ENCODE measurements at places on chromosomes 2 and 18.

DNA sequence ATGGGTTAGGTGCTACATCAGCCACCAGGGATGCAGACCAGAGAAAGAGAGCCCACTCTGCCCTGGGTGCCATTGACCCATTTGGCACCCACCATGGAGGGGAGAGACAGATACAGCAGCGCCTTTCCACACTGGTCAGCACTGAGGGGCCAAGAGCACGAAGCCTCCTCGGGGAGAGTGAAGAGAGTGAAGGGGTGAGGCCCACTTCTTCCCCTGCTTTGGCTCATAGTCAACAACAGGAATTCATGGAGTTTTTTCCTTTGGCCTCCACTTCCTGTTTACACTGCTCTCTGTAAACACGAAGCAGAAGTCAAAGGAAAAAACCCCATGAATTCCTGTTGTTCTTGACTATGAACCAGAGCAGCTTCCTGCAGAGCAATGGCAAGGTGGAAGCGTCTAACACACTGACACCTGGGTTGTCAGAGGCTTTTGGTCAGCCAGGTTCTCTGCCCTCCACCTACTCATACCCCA is 80.0 kb downstream of the CCDC93 start:
- no peak for DNase-seq

DNA sequence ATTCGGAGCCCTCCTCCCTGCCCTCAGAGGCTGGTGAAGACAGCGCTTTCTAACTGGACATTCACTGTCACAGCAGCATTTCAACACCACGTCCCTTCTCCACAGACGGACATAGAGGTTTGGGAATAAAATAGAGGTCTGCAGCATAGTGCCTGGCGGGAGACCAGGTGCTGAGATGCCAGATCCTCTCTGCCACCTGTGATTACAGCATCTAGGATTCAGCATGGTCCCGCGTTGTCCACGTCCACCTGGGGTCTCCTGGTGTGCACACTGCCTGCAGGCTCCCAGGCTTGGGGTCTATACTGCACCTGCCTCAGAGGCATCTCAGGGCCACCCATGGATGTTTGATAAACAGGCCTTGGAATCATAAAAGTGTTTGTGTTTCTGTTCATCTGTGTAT is 175.5 kb downstream of the TMEM18 start:
- DNase-seq = no peak

- no peak for DNase-seq
Measured at GRCh38 chr2:195482010-195482409, 175.0 kb upstream of the SLC39A10 start.

DNA sequence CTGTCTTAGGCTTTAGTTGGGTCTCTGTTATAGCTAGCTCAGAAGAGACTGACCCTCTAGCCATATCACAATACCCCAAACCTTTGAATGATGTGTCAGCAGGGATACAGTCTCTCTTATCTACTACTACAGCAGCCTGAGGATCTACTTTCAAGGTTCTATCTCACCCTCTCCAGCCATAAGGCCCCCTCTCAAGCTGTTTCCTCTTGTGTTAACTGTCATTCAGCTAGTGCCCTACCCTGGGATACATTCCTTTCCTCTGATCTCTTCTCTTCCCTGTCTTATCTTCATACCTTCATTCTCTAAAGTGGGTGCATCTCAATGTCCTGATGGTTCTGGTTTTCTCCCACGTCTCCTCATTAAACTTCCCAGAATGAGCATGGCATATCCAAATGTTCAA is 434.7 kb downstream of the NRXN1 start:
- DNase-seq = no peak

DNA sequence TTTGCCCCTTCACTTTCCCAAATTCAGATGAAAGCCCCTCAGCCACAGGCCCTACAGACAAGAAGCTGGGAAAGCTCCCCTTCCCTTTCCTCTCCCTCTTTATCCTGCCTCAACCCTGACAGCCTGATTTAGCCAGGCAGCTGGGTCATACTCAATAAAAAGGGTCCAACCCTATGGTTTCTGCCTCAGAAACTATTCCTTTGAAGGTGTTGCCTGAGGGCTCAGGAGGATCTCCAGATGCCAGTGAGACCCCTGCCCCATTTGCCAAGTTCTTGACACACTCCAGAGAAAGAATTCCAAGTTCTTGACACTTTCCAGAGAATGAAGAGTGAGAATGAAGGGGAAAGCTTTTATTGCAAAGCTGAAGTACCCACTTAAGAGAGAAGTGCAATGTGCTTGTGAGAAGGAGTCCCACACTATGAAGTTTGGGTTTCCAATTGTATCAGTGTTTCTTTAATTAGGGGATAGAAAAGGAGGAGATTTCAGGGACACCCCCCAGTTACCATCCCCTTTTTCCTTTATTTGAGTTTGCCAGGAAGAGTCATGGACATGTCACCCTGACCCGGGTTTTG is 576.2 kb downstream of the METTL4 start:
- no peak for DNase-seq

DNA sequence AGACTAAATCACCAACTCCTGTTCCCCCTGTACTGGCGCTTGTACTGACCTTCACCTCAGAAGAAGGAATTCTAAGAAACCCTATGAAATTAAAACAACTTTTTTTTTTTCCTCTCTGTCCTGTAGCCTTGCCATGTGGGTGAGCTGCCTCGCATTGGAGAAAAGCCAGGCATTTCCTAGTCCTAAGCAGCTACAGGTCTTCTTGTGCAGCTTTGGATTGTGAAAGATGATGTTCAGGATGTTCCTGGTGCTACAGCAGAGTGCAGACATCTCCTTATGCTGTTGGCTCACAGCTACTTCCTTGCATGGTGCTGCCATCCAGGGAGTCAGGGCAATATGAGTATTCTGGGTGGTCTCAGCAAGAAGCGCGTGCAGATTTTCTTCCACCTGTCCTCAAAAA is 11.9 kb downstream of the PIK3C3 start:
- no peak for DNase-seq

- no peak for DNase-seq
Measured at GRCh38 chr18:58370038-58370580, 258.8 kb downstream of the ALPK2 start.

- peak; percentile 38 for DNase-seq
Measured at GRCh38 chr2:156322051-156322685, 10.4 kb downstream of the NR4A2 start.

- no peak for DNase-seq
Measured at GRCh38 chr18:13934676-13935075, 19.3 kb upstream of the MC2R start.

GRCh38 chr2:70796262-70796661 is 5.8 kb upstream of the FIGLA start:
- no peak for DNase-seq

DNA sequence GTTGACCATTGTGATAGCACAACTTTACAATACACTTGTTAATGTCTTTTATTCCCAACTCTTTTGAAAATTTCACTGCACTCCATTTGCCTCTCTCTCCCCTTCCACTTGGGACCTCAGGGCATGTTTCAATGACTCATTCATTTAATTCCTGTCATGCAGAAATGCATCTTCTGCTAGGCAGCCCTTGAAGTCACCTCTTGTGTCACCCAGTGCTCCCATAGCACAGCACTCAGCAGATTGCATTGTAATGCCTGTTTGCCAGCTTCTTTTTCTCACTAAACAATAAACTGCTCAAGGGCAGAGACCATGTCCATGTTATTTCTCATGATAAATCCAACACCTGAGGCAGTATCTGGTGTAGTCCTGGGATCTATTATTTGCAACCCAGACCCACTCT is 85.9 kb upstream of the ACSL3 start:
- no peak for DNase-seq

DNA sequence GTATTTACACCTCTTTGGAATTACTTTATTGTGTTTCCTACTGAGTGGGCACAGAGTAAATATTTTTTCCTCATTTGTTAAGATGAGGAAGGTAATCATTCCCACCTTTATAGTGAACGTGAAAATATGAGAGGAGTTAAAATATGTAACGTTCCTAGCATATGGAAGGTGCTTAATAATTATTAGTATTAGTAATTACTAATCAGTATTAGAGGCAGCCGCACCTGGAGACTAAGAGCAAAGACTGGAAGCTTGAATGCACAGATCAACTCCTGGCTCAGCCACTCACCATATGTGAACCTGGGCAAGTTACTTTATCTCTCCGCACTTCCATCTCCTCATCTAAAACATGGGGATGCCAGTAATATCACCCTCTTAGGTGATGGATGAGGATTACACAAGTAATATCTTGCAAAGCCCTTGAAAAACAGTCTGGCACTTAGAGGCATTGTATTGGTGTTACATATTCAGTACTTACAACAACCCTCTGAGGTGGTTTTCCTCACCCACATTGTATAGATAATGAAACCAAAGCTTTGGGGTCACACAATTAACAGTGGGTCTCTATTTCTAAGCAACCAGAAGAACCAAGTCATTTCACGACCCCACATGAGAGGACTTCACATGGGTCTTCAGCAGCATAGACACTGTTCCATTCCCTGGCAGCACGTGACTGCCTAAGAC is 100.3 kb upstream of the KCTD1 start:
- DNase-seq = no peak

GRCh38 chr2:127641846-127642507 is 4.0 kb upstream of the GPR17 start:
- DNase-seq = peak; percentile 49

Measured in CD4-positive, alpha-beta T cell treated with Interleukin-10 for 1 hour (primary cell).